Activated T-cell treated with anti-CD3 and anti-CD28 coated beads for 48 hours (primary cell): ENCODE measurements at places on chromosomes 7 and 10.
A peak's percentile ranks its signal among the peaks of the same experiment; 100 is the strongest.

- DNase-seq: no peak
Measured at GRCh38 chr7:2411815-2412586, 8.6 kb downstream of the CHST12 start.

DNA sequence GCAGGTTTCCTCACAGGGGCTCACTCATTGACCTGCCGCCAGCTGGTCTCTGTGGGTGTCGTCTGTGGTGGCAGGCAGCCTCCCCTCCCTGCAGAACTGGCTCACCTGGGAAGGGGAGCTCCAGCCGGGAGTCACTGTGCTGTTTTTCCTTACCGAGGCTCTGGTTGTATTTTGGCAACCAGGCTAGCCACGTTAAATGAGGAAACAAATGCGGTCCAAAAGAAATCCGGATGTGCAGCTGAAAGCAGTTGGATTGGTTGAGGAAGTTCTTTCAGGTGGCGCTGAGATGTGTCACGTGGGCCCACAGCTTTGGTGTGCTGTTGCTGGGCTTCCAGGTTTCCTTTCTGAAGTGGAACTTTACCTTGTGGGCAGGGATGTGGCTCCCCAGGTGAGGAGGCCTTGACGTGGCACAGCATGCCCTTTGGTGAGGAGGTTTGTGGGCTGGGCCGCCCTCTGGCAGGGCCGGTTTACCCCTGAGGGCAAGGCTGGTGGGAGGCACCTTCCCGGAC lies 14.2 kb downstream of the MTURN start:
- no peak for DNase-seq

DNA sequence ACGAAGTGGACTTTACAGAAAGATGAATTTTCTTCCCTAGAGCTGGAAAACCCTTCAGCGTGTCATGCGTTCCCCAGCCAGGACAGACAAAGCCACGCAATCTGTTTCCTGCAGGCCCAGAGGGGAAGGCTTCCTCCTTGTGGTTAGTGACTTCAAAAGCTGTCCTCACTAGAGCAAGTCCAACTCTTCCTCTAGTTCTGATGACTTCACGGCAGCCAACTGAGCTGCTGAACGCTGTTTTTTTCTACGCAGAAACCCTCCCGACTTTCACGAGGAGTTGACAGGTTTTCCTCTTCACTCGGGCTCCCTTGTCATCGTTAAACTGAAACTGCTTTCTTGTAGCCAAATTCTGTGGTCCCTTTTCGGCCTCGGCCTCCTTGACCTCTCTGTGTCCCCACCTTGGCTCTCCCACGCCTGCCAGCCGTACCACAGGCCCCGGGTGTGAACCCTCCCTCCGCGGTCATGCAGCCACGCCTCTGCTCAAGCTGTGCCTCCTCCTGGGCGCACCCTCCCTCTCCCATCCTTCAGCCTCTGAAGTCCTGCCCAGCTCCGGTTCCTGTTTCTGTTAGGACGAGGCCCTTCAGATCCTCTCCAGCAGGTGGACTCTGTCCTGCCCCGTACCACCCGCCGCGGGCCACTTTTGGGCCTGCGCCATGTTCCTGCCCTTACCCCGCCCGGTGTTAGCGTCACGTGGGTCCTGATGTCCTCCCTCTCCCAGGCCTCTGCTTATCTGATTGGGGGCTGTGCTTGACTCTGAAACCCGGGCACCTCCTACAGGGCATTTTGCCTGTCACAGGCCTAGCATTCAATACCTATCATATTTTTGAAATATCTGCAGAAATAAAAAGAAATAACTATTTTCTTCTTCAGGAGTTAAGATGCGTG lies 39.3 kb downstream of the CUX1 start:
- DNase-seq: peak; percentile 77

- no peak for DNase-seq
Measured at GRCh38 chr7:116647290-116647689, 24.7 kb upstream of the MET start.

GRCh38 chr10:53130337-53130736 lies 357.8 kb upstream of the MBL2 start:
- no peak for DNase-seq

DNA sequence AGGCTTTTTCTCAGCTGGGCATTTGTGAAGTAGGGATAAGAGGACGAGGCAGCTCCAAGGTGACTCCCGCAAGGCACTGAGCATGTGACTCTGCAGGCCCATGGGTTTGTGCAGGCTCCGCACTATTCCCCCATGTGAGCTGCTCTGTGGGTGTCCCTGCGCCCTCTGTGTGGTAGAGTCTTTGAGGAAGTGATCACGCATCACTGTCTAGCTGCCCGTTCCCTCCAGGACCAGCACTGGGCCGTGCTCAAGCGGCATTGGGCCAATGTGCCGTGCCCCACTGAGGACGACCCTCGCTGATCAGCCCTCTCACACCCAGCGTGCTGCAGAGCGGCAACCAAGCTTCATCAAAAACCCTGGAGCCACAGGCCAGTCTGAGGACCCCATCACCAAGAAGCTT lies 7.5 kb downstream of the PRKAG2 start:
- no peak for DNase-seq

- no peak for DNase-seq
Measured at GRCh38 chr10:94123258-94123995, 129.7 kb downstream of the PLCE1 start.

GRCh38 chr10:116007256-116007891 lies 265.6 kb downstream of the GFRA1 start:
- DNase-seq: no peak

DNA sequence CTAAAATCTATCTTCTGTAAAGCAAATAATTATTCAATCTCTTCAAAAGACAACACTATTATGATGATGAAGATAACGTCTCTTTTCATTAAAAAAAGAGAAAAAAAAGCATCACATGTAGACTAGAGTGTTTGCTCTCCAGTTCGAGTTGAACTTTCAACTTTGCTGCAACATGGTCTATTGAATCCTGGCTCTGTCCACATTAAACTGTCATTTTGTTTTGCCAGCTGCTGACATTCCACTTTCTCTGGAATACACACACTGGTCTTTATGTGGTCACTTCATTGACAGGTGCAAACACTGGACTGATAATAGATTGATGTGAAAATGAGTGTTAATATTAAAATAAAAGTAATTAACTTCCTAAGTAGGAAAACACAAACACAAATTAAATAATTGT lies 61.7 kb downstream of the PTF1A start:
- no peak for DNase-seq

DNA sequence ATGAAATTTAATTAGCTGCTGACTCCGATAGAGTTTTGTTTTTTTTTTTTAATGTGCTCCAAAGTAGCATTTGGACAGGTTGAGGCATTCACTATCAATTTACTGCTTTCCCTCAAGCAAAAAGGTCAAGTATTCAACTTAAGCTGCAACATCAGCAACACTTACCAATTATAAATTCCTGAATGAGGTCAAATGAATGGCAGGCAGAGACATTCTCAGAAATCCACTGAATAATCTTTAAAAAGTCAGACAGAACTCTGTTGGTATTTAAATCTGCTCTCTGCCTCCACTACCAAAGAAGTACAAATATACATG lies 62.8 kb downstream of the GSAP start:
- DNase-seq: no peak

GRCh38 chr10:68870545-68871104 lies 30.5 kb upstream of the DDX50 start:
- DNase-seq: no peak

- DNase-seq: no peak
Measured at GRCh38 chr7:113144817-113145216, 26.5 kb upstream of the SMIM30 start.

DNA sequence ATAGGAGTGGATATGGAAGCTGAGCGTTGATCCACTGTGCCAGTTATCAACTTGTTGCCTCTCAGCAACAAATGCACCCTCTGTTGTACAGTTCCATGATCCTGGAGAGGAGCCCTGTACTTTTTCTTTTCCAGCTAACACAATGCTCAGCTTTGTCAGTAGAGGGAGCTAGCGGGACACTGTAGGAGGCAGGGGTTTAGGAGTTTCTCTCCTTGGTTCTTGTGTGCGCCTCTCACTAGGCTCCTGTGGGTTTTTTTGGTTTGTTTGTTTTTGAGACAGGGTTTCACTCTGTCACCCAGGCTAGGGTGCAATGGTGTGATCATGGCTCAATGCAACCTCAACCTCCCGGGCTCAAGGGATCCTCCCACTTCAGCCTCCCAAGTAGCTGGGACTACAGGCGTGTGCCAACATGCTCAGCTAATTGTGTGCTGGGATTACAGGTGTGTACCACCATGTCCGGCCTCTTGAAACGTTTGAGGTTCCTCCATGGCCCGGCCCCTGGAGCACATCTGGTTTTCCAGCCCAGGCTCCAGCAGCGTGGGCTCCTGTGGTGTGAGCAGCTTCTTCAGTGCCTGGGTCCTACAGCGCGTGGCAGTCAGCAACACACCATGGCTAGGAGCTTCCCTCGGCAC lies 12.0 kb upstream of the MARVELD1 start:
- DNase-seq: peak; percentile 5

GRCh38 chr7:29464753-29465152 lies 98.9 kb upstream of the PRR15 start:
- no peak for DNase-seq

GRCh38 chr10:109961174-109962001 lies 38.1 kb upstream of the XPNPEP1 start:
- DNase-seq: no peak

DNA sequence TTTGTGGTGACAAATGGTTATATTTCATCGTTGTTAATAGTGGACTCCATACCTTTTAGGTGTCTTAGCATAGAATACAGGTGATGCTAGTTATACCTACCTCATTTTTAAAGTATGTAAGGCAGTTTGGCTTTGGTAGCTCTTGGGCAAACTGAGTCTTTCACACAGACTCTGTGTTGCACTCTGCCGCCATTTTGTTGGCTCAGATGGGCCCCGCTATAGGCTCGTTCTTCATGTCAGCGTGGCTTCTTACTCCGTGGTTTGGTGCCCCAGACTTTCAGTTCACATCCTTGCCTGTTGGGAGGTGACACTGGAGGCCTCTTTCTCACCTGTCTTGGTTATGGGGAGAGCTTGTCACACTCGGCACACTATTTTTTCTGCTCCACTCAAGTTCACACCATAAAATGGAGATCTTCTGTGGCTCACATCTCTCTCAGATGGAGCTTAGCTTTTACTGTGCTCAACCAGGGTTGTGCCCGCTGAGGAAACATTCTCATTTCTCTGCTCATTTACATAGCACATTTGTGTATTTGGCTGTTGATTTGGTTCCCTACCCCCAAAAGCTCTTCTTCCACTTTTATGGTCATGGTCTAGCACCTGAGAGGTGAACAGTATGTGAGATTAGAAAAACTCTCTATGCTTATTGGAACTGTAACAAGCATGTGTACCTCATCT lies 178.5 kb downstream of the ARID5B start:
- no peak for DNase-seq

- no peak for DNase-seq
Measured at GRCh38 chr7:49320083-49320482, 395.7 kb downstream of the CDC14C start.

GRCh38 chr7:150314639-150315239 lies 8.4 kb upstream of the LRRC61 start:
- DNase-seq: no peak

- peak; percentile 36 for DNase-seq
Measured at GRCh38 chr10:451021-451471, 238.4 kb downstream of the DIP2C start.
